Activated CD8-positive, alpha-beta T cell treated with anti-CD3 and anti-CD28 coated beads for 36 hours (primary cell): ENCODE measurements at places on chromosomes 1 and 21. TPM values are rescaled to one million over a fixed set of nuclear protein-coding genes. Genes with fewer than 3 reads are reported as not detected.

DYRK3 gene
- 4.9 TPM for total RNA-seq

BTG3 gene
- 38.8 TPM for total RNA-seq

PLEKHG5 gene
- 1.8 TPM for total RNA-seq

RGS16 gene
- 35.6 TPM for total RNA-seq

KIF21B gene
- 94.0 TPM for total RNA-seq

HOOK1 gene
- total RNA-seq: 13.3 TPM

RIMKLA gene
- total RNA-seq: 9.8 TPM

SPRR2A gene
- not detected for total RNA-seq

KCNK2 gene
- not detected for total RNA-seq

PAQR6 gene
- total RNA-seq: 4.7 TPM

FCRL5 gene
- not detected for total RNA-seq

MAN1C1 gene
- 3.7 TPM for total RNA-seq

PEAR1 gene
- 0.07 TPM for total RNA-seq

ADGRL2 gene
- total RNA-seq: not detected

GRCh38 chr1:221718381-221719277, 23.3 kb downstream of the DUSP10 start:
- H3K27ac ChIP-seq: no peak overlapping the region
- DNase-seq: no peak
- H3K36me3 ChIP-seq: peaks cover 48% of the 10 kb centered on the region
- H3K4me3 ChIP-seq: no peak overlapping the region
- H3K4me1 ChIP-seq: peaks cover 48% of the 10 kb centered on the region
- no peaks in the 10 kb centered on the region for H3K27me3 ChIP-seq

DNA sequence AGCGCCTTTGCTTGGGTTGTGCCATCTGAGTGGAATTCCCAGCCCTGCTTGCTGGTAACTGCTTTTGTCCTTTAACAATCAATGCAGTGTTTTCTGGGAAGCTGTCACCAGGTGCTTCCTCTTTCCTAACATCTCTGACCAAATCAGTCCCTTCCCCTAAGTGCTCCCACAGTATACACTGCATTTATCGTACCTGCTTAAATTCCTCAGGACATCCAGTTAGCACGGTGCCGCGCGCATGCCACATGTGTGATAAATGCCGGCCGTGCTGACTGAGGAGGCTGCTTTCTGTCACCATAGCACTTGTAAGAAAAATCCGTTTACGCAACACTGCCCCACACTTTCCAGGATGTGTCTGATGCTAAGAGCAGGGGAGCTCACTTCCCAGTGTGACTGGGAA, 115.4 kb downstream of the BCAR3 start:
- no peak overlapping the region for H3K27ac ChIP-seq
- no peaks in the 10 kb centered on the region for H3K36me3 ChIP-seq
- no peaks in the 10 kb centered on the region for H3K4me1 ChIP-seq
- no peak overlapping the region for H3K4me3 ChIP-seq
- no peak for DNase-seq

DNA sequence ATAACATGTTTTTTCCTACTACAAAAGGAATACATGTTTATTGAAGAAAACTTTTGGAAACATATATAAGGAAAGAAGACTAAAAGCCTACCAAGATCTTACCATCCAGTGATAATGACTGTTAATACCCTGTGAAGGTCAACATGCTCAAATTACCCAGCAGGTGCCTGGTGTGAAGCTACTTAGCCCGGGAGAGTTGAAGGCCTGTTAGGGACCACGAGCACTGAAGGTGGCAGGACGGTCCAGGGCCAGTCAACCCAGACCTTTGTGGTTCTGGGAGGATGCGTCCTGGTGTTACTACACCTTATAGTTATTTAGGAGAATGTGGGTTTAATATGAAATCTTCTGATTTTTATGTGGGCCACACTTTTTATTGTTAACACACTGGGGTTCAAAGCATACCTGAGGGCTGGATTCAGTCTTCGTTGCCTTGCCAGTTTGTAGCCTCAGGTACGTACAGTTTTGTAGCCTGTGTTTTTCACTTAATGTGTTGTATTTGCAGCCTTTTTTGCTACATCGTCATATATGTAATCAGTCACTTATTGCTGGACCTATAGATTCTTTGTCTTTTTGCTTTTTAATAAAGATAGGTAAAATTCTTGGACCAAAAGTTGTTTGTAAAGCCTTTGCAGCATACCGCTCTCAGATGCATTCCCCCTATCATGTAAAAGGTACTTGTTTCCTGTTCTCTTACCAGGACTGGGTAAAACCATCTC, 9.8 kb downstream of the ITSN1 start:
- H3K36me3 ChIP-seq: no peaks in the 10 kb centered on the region
- no peak overlapping the region for H3K4me3 ChIP-seq
- no peak for DNase-seq
- H3K27me3 ChIP-seq: no peaks in the 10 kb centered on the region

DNA sequence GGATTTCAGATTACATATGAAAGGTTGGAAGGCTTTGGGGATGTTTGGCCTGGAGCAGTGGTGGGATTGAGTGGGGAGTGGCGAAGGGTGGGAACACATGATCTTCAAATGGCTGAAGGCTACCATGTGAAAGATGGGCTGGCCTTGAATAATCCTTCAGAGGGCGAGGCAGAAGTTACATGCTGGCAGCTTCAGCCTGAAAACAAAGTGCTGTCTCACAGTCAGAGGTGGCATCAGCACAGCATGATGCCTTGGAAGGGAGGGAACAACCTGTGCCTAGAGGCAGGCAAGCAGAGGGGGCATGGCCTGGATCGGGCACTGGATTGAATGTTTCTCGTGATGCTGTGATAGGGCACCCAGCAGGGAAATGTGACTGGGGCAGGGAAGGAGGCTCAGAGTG, 130.8 kb downstream of the BEND5 start:
- no peak overlapping the region for H3K4me3 ChIP-seq
- peaks cover 8% of the 10 kb centered on the region for H3K27me3 ChIP-seq
- no peak for DNase-seq

DNA sequence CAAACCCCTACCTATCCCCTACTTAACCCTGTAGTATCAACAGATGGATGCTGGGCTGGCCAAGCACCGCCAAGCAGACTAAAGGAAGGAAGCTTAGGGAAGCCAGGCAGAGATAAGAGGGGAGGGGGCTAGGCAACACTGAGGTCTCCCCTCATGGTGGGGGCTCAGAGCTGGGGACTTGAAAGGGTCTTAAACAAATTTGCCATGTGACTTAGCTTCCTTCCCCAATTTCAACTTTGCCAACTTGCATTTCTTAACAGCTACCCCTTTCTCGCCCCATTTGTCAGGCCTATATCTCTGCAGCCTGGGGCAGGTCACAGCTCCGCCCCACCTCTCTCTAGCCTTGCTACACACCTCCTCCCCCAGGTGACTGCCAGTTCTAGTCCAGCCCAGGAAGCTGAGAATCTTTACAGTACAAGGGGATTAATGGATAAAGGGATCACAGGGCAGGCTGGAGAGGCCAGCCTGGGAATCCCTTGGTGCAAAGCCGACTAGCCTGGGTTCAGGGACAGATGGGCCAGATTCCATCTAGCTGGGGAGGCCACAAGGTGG, 3.4 kb downstream of the KIF21B start:
- H3K36me3 ChIP-seq: peaks cover 34% of the 10 kb centered on the region
- H3K27me3 ChIP-seq: no peaks in the 10 kb centered on the region
- H3K27ac ChIP-seq: peak overlapping the region; percentile 97
- H3K4me1 ChIP-seq: peaks cover 70% of the 10 kb centered on the region

GRCh38 chr1:3321559-3322449, 132.7 kb upstream of the ARHGEF16 start:
- no peak overlapping the region for H3K4me3 ChIP-seq
- peaks cover 1% of the 10 kb centered on the region for H3K27me3 ChIP-seq
- no peak for DNase-seq
- H3K36me3 ChIP-seq: no peaks in the 10 kb centered on the region
